ENCODE measurements at places on chromosomes 12 and 14.
A peak's percentile ranks its signal among the peaks of the same experiment; 100 is the strongest.

DNA sequence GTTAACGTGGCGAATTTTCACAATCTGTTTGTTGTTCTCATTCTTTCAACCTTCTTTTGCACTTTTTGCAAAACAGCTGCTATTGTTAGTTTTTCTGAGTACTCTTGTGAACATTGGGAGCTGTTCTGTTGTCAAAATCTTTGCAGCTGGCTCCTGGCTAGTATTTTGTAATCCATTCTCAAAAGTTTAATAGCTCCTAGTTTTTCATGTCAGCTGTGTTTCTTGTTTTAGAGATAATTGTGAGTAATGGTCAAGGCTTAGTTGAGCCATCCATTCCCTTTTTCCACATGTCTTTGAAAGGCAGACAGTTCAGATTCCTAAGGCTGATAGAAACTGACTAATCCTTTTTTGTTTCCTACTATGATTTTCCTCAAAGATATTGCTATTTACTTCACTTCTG is 39.1 kb upstream of the CRADD start:
- no peak for DNase-seq

DNA sequence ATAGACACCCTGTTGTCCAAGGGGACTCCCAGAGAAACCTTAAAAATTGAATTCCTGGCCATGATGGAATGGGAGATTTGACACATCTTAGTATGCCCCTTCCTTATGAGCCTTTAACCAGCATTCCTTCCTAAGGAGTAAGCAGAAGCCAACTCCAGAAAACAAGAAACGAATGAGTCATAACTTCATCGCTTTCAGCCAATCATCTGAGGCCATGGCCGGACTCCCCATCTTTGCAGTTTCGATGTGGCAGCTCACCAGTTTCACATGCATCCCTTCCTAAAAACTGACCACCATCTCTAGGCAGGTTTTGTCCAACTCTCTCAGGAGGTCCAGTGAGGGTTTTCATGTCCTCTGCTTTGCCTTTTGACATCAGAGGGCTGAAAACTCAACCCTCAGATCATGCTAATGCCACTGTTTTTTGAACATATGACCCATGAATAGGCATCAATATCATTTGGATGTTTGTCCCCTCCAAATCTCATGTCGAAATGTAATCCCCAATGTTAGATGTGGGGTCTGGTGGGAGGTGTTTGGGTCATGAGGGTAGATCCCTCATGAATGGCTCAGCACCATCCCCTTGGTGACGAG is 19.9 kb downstream of the DAAM1 start:
- no peak for DNase-seq

GRCh38 chr12:6235499-6235898 is 35.3 kb downstream of the CD9 start:
- DNase-seq: no peak

- DNase-seq: no peak
These were observed 31.0 kb downstream of the HCFC2 start for GRCh38 chr12:104095289-104095688.

- no peak for DNase-seq
These were observed 13.0 kb upstream of the P2RX4 start for GRCh38 chr12:121196902-121197301.

DNA sequence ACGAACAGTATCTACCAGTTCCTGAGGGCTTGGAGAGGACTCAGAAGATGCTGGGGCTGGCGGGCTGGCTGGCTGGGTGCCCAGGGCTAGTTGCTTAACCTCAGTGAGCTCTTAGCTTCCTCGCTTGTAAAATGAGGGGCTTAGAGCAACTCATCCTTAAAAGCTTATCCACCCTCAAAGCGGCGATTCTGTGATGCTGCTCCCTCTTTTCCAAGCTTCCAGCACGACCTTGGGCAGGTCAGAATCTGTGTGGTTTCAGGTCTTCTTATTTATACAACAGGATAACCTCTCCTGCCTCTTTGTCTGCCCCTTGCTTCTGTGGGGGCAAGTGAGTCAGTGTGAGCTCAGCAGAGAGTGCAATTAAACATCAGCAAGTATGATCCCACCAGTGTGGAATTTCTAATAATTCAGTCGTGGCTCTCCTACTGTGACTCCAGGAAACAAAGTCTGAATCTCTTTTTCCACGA is 281.8 kb downstream of the KSR2 start:
- DNase-seq: no peak

GRCh38 chr12:80549298-80549697 is 105.3 kb downstream of the PTPRQ start:
- no peak for DNase-seq

GRCh38 chr12:29008786-29009185 is 140.3 kb upstream of the FAR2 start:
- DNase-seq: no peak

DNA sequence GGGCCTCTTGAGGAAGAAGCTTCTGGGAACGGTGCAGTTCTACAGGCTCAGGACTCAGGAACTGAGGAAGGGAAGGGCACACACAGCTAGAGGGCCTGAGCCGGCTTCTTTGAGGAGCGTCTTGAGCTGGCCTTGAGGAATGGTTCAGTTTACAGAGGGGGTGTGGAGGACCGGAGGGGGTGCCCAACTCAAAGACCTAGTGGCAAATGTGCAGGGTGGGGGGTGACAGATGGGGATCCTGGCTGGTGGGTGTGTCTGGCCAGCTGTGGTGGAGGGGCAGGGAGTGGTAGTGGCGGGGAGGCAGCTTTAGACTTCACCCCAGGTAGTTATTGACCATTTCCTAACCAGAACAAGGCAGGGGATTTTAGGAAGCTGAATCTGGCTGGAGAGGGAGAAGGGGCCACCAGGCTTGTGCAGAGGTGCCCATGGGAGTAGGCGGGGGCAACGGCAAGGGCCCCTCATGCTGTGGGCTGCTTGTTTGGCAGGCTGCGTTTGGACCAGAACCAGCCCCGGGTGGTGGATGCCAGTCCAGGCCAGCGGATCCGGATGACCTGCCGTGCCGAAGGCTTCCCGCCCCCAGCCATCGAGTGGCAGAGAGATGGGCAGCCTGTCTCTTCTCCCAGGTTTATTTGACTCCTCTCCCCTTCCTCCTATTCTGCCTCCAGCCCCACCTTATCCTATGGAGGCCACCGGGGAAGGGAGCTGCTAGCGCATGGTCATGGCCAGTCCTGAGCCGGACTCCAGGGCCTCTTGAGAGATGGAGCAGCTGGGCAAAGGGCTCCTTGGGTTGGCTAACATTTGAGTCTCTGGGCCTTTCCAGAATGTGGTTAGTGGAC is 27.8 kb downstream of the PAPLN start:
- no peak for DNase-seq

- no peak for DNase-seq
These were observed 3.4 kb upstream of the LGMN start for GRCh38 chr14:92751819-92752218.

GRCh38 chr12:13440844-13441243 is 244.3 kb downstream of the EMP1 start:
- no peak for DNase-seq

DNA sequence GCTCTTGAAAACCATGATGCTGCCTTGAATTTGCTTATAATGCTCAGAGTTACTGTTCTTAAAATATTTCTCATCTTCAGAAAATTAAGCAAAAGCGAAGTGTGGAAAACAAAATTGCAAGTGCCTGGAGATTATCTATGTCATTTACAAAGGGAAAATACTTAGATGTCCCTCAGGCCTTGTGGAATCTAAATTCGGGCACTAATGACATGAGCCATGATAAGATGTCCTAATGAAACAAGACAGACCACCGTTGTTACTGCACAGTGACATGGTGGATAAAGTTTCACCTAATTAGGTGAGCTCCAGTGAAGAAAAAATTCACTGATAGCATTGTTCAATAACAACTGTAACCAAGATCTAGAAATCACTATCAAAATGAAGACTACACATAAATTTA is 30.4 kb downstream of the PPP1R13B start:
- DNase-seq: no peak

- no peak for DNase-seq
These were observed 69.0 kb downstream of the ZFP36L1 start for GRCh38 chr14:68723808-68724268.

DNA sequence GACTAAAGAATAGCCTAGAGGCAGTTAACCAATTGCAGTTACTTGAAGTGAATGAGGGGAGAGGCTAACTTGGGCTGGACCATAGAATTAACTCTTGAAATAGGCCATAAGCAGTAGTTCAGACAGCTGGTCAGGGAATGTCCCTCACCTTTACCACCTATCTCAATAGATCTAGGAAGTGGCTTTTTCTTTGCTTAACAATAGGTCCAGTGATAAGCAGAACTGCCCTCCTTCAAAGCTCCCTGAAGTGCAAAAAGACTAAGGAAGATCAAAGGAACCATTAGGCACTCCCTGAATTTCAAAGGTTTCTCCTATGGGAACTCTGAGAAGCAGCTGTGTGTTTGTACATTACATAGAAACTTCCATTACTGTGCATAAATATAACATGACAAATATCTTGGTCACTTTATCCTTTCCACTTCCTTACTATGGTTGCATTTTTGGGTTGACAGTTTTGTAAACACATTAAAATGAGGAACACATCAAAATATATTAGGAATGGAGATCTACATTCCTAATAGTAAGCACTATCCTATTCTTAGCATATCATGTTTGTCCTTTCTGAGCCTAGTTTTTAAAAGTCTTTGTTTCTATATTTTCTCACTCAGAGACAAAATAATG is 7.2 kb upstream of the NAA30 start:
- DNase-seq: no peak

GRCh38 chr12:95201056-95201670 is 16.1 kb downstream of the FGD6 start:
- no peak for DNase-seq

- DNase-seq: peak; percentile 68
These were observed 820 bp downstream of the BICDL1 start for GRCh38 chr12:119989731-119990381.

DNA sequence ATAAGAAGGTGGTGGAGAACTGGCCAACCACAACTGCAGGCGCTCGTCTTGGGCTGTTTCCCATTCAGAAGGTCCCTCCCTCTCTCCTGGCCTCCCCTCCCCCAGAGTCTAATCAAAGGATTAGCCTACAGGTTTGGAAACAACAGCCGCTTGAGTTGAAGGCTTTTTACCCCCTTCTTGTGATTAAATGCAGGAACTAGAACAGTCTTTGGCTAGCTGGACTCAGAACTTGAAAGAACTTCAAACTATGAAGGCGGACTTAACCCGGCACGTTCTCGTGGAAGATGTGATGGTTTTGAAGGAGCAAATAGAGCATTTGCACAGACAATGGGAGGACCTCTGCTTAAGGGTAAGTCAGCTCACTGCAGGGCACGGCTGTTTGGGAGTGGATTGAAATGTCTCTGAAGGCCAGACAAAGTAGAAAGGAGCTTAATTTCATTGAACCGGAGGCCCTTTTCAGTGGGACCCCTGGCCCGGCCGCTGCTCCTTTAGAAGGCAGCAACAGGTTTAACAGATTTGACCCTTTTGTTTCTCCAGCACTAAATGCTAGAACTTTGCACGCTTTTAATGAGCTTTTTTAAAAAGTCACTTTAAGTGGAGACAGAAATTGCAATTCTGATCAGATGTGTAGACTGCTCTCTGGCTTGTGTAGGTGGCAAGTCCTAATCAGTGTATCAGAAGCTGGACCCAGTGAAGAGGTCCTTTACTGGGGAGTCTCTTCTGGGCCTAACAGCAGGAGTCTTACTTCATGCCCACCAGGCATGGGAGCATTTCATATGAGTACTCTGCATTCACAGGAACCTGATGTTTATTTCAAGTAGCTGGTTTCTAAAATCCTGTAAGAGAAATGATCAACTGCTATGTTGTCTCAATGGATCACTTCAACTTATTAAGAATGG is 107.7 kb downstream of the ESR2 start:
- no peak for DNase-seq

- no peak for DNase-seq
These were observed 49.3 kb downstream of the RAB35 start for GRCh38 chr12:120067084-120067869.

DNA sequence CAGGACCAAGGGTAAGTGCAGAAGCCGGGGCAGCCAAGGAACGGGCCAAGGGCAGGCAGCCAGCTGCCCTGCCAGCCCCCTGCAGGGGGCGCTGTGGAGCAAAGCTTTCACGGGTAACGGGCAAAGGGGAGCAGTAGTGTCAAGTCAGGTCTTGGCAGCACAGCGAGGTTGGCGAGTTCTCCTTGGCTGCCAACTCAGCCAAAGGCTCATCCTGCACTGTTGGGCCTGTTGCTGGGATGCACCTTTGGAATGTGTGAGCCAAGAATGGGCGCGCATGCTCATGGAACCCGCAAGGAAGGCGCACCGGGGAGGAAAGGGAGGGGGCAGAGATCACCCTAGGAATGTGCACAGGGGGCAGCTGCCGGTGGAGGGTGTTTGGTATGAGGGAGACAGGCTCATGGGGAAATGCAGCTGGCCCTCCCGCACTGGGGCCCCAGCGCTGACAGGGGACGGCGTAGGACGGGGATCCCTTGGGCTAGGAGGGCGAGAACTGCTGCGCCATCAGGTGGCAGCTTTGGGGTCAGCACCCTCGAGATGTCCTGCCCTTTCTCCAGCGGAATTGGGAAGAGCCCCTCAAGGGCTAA is 138.0 kb downstream of the ASCL4 start:
- DNase-seq: peak; percentile 70

DNA sequence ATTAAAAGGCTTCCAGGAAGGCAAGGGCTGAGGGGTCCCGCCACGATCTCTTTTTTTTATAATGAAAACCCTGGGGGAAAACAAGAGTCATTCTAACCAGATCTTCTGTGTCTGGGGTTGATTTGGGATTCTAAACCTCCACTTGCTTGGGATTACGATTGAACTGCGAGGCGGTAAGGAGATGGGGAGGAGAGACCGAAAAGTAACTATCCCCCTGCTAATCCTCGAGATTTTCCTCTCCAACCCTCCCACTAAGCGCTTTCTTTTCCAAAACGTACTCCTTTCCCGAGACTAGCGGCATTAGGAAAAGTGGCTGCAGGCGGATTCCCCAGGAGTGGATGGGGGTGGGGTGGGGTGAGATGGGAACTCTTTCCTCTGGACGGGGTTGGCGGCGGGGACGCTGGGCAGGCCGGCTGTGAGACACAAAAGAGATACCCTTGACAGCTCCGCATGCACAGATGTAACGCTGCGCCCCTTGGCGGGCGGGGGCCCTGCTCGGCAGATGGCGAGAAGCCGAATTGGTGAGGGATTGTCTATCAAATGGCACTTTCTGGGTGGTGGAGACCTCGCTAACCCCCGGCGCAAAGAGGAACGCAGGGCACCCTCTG is 830 bp upstream of the SRRM4 start:
- DNase-seq: no peak

DNA sequence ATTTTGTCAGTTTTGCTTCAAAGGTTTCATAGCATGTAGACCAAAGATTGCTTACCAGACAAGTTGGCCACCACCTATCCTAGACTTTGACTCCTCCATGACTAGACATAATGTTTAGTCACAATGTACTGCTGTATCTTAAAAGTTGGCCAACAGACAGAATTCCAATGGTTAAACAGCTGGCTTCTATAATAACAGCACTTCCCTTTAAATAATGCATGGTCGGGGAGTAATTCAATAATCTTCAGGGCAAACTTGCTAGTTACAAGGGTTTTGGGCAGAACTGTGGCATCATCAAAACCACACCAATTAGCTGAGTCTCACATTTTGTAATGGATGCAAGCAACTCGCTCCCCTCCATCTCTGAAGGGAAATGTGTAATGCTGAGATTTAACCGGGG is 56.9 kb downstream of the IGF1 start:
- no peak for DNase-seq

All from stimulated activated CD4-positive, alpha-beta T cell treated with anti-CD3 and anti-CD28 coated beads, Interleukin-2, amount 100 ng/mL, for 48 hours (primary cell).